NCI-H82 (cell line): ENCODE measurements at places on chromosomes 3 and 15.
A peak's percentile ranks its signal among the peaks of the same experiment; 100 is the strongest.

- no peak for DNase-seq
These were observed 1.4 kb downstream of the AEN start for GRCh38 chr15:88622605-88622975.

- no peak for DNase-seq
These were observed 233.0 kb upstream of the KCNMB2 start for GRCh38 chr3:178302966-178303930.

DNA sequence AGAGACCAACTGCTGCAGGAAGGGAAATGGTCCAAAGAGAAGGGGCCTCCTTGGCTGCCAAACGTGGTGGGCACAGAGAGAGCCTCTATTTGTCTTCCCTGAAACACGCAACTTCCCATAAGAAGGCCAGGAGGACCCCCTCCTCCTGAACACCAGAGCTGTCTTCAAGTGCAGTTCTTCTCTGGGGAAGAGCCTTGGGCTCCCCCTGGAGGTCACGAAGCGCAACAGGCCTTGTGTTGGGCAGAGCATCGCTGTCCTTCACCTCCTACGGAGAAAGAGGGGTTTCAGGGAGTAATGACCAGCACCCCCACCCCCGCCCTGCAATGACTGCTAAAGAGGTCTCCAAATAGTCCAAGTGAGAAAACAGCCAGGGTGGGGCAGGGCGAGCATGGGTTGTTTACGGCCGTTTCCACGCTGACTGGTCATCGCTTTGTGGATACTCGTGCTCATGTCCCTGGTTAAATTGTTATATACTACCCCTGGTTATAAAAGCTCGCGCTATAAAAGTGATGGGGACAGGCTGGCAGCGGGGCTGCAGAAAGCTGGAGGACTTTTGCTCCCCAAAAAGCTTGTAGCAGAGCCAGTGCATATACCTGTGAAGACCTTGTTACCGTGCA lies 397.5 kb upstream of the ATP10A start:
- peak; percentile 67 for DNase-seq

- DNase-seq: no peak
These were observed 2.2 kb downstream of the FAH start for GRCh38 chr15:80155001-80155377.

DNA sequence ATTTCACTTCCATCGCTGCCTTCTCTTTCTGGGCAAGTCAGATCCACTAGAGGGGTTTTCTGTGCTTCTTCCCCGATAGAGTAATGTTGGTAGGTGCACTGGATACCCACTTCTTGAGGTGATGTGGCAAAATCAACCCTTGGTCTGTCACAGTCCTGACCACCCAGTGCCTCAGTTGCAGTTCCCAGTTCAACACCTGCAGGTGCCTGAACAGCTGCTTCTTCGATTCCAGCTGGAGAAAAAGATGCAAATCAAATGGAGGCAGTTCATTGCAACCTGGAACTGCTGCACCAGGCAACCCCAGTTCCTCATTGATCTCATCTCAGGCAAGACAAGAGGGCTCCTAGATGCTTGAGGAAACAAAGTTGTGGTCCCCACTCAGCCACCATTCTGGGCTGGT lies 186.6 kb downstream of the UBE2E2 start:
- DNase-seq: no peak
